Coronary artery (tissue), 2 donors: ENCODE measurements at places on chromosomes 6 and 20.

DNA sequence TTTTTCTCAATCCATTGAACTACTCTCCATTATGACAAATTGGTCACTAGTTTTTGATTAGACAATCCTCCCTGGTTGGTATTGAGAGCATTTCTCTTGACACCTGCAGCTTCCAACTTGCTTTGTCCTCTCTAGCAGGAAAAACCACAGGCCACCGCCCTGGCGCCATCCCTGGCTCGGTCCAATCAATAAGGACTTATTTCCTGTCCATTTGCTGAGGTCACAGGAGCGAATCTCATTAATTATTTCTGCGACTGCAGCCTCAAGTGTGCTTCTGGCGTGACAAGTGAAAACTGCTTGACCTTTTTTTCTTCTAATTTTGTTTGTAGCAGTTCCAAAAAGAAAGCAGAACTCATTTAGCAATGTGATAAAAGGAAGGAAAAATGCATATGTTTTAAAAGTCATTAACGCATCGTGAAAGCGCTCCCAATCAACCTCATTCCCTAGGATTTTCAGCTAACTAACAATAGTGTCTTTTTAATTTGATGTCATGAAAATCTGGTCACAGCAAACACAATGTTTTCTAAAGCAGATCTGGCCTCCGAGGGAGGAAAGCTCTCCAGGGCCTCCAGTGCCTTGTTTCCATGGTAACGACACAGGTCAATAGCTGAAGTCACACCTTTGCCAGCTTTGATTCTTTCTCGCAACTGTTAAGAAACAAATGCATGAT, 39.0 kb upstream of the BEND3 start:
- DNase-seq: no peak

DNA sequence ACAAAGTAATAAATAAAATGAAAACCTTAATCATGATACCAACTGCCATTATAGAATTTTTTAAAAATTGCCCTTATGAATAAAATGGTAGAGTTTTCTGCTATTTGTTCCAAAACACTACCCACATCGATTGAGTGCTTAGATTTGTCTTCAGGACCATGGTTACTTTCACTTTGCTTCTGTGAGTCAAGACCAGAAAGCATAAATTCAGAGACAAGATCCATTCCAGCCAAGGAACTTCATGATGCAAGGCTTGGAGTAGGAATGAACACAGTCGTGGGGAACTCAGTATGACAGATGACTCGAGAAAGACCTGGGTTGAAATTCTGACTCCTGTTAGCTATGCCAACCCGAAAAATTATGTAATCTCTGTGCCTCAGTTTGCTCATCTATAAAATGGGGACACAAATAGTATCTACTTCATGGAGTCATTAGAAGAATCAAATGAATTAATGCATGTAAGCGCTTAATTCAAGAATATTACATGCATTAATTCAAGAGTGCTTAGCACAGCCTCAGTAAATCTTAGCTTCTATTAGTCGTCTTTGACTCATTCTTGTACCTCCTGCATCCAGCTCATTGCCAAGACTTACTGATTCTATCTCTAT, 72.5 kb upstream of the MYLIP start:
- no peak for DNase-seq

GRCh38 chr6:10391799-10392198, 23.1 kb downstream of the TFAP2A start:
- no peak for DNase-seq

DNA sequence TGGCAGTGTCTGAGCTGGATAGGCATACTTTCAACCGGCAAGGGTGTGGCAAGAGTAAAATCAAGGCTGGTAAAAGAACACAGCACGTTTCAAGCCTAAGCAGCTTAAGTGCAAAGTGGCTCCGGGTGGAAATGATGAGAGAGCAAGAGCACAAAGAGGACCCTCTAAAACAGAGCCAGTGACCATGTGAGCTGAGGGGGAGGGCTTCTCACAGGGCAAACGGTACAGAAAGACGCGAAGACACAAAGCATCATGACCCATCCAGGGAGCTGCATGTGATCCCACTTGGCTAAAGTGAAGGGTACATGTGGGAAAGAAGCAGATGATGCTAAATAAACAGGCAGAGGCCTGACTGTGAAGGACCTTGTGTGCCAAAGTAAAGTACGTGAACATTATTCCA, 25.7 kb downstream of the FKBP5 start:
- DNase-seq: no peak

GRCh38 chr6:164063346-164063745, 648.8 kb downstream of the QKI start:
- no peak for DNase-seq

- no peak for DNase-seq
These were observed 41.6 kb downstream of the UNC5CL start for GRCh38 chr6:40997234-40997957.

DNA sequence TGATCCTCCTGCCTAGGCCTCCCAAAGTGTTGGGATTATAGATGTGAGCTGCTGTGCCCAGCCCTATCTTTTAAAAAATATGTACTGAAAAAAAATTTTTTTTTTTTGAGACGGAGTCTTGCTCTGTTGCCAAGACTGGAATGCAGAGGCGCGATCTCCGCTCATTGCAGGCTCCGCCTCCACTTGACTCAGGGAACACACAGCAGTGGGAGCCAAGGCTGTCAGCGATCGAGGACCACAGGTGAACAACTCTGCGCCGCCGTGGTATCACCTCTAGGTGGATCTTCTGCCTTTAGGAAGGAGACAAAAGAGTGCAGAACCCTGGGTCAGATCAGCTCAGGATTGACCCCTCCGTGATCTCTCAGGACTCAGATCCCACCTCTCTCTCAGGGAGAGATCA, 13.7 kb downstream of the RAET1E start:
- DNase-seq: no peak

DNA sequence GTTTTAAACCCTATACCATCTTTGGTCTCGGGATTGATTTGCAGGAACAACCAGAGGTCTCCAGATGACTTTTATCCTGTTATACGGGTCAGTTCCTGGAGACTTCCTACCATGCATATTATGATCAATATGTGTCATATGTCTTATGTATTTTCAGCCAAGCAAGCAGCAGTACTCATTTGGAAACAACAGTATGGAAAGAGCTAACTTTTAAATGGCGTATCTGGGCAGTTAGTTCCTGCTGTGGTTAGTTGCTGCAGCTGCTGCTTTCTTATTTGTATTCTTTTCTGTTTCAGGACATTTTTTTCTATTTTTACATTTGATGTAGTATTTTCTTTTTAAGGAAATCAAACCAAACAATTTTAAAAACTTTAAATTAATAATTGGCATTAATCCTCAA, 207.5 kb downstream of the MANEA start:
- DNase-seq: no peak

DNA sequence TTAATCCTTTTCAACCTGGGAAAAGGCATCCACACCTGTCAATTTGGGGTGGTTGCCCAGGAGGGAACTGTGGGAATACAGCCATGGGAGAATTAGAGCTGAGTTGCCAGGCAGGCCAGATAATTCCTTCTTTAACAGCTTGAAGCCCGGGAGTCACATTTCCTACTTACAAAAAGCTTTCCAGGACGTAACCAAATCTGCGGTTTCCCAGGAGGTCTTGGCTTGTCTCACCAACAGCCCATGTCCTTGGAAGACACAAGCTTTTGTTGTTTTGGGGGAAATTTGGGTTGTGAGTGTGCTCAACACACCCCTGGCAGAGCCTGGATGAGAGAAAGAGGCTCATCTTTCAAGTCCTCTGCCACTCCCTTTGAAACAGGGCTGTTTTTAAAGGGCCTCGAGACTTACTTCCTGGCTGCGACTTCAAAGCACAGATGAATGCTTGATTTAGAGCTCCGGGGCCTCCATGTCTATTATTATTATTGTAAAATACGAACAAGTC, 465.9 kb upstream of the BTBD3 start:
- DNase-seq: no peak

GRCh38 chr6:159125951-159126352, 43.2 kb upstream of the FNDC1 start:
- no peak for DNase-seq

DNA sequence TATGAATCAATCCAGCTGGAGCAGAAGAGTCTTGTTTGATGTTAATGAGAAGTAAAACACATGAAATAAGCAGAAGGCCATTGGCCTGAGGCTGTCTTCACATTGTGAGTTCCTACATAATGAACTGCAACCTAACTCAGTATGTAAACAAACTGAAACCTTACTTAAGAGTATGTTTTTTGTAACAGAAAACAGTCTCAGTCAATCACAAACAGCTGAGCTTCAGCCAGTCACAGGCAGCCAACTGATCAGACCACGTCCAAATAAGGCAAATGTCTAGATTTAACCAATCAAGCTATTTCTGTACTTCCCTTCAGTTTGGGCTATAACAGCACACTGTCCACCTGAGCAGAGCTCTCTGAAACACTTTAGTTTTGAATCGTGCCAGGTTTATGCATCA, 234.7 kb downstream of the TRDN start:
- DNase-seq: no peak

DNA sequence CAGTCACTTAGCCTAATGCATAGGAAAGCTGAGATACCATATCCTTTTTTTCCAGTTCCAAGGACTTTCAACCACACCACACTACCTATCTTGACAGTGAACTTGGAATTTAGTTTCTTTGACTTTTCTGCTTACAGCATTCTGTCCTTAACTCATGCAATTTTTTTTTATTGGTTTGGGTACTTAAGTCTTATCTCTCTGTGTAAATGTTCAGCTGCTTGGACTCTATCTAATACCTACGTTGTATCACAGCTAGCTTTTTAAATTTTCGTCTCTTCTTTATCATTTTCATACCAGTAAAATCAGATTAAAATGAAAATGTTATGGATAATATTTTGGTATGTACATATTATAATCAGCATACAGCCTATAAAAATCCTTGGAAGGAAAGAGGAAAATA, 106.9 kb upstream of the ADGRF1 start:
- no peak for DNase-seq

GRCh38 chr20:40168981-40169620, 519.9 kb downstream of the MAFB start:
- no peak for DNase-seq

GRCh38 chr20:43977252-43977651, 62.6 kb downstream of the TOX2 start:
- DNase-seq: no peak

DNA sequence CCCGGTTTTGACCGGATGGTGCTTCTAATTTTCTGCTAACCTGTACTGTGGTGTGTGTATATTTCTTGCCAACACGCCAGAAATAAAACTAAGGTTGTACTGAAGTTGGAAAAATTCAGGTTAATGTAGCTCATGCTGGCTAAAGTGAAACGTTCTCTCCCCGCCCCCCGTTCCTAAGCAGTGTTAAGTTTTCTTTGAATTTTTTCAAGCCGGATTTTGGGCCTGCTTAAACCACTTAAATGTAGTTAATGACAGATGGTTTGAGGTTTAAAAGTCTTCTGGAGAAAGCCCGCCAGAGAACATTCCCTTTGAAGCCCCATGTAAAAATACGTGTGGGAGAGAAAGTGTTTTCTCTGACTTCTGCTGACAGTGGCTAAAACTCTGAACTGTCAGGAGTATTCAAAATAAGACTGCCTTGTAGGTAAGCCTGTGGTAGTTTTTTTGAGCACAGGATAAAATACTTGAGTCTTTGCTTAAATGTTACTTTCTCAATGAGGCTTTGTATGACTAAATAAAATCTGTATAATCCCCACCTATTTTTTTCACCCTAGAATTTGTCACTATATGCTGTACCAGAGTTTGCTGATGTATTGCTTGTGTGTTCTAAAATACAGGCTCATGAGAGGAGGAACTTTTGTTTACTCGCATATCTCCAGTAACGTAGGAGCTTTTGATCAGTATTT, 101.3 kb downstream of the OR2B2 start:
- no peak for DNase-seq

- no peak for DNase-seq
These were observed 1.2 kb downstream of the ANKRD6 start for GRCh38 chr6:89434150-89434499.

- peak; percentile 90 for DNase-seq
These were observed at the start of gene ZSCAN9 for GRCh38 chr6:28225056-28225834. Gene ZSCAN9, plus strand, starts transcription at chr6:28225275. Its CDS starts 1,810 bp downstream, at chr6:28227085.

GRCh38 chr6:71488186-71488585, 199.6 kb downstream of the OGFRL1 start:
- DNase-seq: no peak

- DNase-seq: no peak
These were observed 16.0 kb downstream of the UQCC1 start for GRCh38 chr20:35395728-35396127.

DNA sequence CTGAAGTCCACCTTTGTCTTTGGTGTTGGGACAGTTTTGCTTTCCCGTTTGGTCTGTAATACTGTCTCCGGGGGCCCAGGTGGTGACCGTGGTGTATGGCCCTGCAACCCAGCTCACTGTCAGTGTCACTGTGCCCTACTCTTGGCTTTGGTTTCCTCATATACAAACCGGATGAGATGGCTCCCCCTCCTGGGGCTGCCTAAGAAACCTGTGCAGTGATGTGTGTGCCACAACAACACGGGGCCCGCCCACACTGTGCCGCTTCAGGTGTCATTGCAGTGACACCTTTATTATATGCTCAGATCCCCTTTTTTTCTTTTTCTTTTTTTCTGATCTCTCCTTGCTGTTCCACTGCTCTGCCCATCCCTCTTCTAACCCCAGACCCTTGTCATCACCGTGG, 73.9 kb downstream of the RAMACL start:
- DNase-seq: no peak

- DNase-seq: no peak
These were observed 7.5 kb upstream of the LINC00237 start for GRCh38 chr20:21113697-21114096.

DNA sequence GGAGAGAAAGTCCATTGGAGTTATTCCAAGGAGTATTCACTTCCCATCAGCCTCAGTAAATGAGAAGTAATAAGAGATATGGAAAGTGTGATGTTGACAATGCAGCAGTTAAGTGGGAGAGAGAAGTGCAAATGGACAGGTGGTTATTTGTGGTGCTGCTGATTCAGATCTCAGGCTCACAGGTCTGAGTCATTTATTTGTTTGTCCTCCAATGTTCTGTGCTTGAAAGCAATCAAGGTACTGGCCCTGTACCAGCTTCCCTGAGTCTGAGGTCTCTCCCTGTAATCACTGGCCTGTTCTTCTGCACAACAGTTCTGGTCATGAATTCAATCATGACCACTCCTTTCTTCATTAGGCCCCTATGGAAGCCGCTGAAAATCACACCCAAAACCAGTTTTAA, 827.7 kb downstream of the MAFB start:
- no peak for DNase-seq

DNA sequence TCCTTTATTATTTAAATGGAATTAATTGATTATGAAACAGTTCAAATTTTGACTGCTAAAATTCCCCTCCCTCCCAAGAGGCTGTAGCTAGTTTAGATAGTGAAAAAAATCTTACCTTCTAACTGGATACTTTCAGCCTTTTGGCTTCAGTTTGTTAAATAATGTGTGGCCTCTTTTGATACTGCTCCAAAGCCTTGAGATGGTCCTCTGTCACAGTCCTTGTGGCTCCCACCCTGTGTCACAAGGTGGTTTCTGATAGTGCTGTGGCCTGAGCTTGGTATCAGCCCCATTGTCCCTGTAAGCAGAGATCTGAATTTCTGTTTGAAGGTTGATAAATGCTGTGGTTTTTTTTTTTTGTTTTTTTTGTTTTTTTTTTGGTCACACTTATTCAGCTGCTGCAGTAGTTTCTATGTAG, 20.8 kb downstream of the PANK2 start:
- DNase-seq: no peak

GRCh38 chr6:130503146-130503545, 137.3 kb downstream of the TMEM200A start:
- DNase-seq: no peak

GRCh38 chr6:134477991-134478635, 160.2 kb upstream of the SGK1 start:
- no peak for DNase-seq
